ENCODE measurements at places on chromosomes 5 and 9.
A peak's percentile ranks its signal among the peaks of the same experiment; 100 is the strongest.

DNA sequence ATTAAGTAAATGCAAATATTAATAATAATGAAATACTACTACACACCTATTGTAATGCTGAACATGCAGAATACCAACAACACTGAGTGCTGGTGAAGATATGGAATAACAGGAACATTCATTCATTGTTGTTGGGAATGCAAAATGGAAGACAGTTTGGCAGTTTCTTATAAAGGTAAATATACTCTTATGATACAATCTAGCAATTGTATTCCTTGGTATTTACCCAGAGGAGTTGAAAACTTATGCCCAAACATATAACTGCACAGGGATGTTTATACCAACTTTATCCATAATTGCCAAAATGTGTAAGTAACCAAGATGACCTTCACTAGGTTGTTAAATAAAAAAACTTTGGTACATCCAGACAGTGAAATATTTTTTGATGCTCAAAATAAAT, 636.8 kb downstream of the PRR16 start:
- DNase-seq, result no peak

- no peak for DNase-seq
Observed at GRCh38 chr5:146070746-146071145, 34.6 kb downstream of the PLAC8L1 start.

DNA sequence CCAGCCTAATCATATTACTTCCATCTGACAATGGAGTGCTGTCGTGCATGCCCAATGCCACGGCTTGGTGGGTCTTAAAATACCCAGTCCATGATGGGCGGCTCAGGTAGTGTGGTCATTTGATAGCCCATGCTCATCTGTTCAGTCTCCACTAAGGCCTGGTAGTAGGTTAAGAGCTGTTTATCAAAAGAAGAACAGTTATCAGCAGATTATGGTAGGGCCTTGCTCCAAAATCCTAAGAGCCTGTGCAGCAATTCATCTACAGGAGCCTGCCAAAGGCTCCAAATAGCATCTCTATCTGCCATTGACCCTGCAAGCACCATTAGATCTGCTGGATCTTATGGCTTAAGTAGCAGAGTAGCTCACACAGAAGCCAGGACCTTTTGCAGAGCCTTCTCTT, 21.8 kb upstream of the NTRK2 start:
- no peak for DNase-seq

- DNase-seq, result no peak
Observed at GRCh38 chr9:77876590-77876989, 155.0 kb downstream of the GNAQ start.

DNA sequence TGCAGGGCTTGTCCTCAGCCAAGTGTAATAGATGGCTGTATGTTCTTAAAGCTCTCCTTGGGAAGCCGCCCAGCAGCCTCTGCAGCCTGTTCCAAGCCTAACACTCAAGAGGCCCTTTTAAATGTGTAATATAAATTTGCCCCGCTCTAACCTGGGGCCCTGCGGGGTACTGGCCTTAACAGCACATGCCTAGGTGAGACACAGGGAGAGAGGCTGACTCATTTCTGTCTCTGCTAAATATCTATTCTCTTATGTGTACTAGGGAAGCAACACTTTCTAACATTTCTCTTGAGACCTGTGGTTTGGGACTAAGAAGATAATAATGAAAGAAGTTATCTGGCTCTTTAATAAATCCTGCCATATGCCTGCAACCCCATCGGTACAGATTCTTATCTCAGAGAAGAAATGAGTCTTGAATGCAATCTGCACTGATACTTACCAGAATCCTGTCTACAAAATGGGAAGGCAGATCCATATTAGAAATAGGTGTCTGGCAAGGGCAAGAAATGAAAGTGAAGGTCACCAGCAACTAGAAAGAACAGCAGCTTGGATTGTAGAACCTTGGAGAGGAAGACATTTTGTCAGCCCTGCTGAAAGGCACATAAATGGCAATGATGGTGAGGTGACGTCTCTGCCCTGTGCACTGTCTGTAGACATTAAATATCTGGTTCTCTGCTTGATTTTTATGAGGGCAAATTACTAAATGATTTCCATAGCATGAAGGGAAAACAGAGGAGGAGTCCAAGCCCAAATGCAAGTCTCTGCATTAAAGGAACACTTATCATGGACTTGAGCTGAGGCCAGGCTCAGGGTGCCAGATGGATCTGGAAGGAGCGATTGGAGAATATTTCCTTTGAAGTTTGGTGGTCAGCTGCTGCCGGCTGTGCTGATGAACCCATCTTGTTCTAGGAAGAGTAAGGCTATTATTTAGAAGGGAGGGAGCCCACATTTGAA, 14.5 kb upstream of the TGFBI start:
- DNase-seq, result no peak

DNA sequence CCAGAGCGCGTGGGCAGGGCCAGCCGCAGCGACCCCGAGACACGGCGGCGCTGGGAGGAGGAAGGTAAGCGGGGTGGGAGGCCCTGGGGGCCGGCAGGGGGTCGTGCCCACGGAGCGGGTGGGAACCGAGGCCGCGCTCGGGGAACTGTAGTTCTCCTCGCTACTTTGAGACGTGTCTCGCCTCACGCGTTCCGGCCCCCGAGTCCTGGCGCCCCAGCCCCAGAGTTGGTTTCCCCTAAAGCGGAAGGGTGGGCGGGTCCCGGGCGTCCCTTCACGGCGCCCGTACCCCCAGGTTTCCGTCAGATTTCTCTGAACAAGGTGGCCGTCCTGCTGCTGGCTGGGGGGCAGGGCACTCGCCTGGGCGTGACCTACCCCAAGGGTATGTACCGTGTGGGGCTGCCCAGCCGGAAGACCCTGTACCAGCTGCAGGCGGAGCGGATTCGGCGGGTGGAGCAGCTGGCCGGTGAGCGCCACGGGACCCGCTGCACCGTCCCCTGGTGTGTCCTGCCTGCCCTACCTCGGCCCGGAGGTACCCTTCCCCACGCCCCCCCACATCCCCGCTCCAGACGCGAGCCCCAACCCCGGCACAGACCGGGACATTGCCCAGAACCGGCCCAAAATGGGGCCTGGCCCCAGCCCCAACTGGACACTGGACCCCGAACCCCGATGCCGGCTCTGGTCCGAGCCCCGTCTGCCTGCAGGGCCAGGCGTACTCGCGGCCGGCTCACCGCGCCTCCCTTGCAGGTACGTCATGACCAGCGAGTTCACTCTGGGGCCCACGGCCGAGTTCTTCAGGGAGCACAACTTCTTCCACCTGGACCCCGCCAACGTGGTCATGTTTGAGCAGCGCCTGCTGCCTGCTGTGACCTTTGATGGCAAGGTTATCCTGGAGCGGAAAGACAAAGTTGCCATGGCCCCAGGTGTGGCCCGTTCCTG, 709 bp downstream of the UAP1L1 start:
- no peak for DNase-seq

GRCh38 chr5:127941646-127942045, 141.9 kb upstream of the SLC12A2 start:
- no peak for DNase-seq

DNA sequence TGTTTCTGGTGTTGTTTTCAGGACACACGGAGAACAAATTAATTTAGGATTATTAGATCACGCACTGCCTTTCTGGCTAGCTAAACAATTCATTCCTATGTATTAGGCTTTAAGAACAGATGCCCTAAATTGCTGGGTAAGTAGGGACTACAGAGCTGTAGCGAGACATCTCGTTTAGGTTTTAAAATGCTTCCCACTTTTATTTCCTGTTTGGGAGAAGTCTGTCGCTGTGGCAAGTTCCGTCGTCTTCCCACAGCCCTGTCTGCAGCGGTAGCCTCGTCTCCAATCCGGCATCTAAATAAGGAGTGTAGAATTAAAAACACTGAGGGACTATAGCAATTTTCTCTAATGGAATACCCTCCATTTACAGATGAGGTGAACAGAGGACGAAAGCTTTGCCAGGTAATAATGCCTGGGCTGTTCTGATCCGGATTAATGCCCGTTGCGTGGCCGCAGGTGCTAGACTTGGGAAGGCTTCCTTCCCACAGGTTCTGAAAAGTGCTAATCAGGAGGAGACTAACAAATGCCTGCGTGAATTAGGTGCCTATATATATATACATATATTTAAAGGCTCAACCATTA, 1.3 kb upstream of the TRIM36 start:
- no peak for DNase-seq

- peak; percentile 68 for DNase-seq
Observed at GRCh38 chr5:39518516-39518915, 93.7 kb upstream of the DAB2 start.

GRCh38 chr9:112743216-112743836, 7.2 kb upstream of the SNX30 start:
- DNase-seq, result no peak

DNA sequence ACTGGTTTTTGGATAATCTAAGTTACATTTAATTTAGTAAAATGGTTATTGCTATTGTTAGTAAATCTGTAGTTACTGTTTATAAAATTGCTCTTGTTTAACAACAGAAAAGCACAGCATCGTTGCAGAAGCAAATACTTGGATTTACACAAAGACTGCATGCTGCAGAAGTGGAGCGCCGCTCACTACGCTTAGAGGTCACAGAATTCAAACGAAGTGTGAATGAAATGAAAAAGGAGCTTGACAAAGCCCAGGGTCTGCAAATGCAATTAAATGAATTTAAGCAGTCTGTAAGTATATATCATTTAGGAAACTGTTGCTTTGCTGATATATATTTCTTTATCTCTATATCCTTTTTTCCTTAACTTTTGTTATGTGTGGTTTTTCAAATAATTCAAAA, 226.0 kb downstream of the CCDC171 start:
- no peak for DNase-seq

- no peak for DNase-seq
Observed at GRCh38 chr9:12764150-12764549, 10.7 kb upstream of the LURAP1L start.

GRCh38 chr9:116247284-116247683, 93.7 kb downstream of the PAPPA start:
- DNase-seq, result no peak

GRCh38 chr9:97484134-97484533, 17.3 kb upstream of the TMOD1 start:
- no peak for DNase-seq

DNA sequence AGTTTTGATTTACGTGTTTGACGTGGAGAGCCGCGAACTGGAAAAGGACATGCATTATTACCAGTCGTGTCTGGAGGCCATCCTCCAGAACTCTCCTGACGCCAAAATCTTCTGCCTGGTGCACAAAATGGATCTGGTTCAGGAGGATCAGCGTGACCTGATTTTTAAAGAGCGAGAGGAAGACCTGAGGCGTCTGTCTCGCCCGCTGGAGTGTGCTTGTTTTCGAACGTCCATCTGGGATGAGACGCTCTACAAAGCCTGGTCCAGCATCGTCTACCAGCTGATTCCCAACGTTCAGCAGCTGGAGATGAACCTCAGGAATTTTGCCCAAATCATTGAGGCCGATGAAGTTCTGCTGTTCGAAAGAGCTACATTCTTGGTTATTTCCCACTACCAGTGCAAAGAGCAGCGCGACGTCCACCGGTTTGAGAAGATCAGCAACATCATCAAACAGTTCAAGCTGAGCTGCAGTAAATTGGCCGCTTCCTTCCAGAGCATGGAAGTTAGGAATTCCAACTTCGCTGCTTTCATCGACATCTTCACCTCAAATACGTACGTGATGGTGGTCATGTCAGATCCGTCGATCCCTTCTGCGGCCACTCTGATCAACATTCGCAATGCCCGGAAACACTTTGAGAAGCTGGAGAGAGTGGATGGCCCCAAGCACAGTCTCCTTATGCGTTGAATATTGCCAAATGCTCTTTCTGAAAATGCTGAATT, 850 bp downstream of the RRAGA start:
- no peak for DNase-seq

DNA sequence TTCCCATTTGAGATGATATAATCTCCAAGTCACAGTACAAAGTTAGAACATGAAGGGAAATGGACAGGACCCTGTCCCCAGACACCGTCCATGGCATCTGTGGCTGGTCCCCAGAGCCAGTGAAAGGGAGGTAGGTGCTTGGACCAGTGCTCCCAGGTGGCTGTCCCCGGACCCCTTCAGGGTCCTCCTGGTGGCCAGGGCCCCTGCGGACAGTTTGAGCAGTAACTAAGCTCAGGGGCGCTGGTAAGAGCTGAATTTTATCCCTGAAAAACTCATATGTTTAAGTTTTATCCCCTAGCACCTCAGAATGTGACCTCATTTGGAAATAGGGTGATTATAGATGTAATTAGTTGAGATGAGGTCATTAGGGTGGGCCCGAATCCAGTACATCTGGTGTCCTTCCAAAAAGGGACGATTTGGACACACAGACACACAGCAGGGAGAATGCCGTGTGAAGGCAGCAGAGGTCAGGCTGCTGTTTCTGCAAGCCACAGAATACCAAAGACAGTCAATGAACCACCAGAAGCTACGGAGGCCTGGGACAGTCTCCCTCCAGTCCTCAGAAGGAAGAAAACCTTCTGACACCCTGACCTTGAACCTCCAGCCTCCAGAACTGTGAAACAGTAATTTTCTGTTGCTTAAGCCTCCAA, 185.0 kb downstream of the ATPSCKMT start:
- DNase-seq, result no peak

DNA sequence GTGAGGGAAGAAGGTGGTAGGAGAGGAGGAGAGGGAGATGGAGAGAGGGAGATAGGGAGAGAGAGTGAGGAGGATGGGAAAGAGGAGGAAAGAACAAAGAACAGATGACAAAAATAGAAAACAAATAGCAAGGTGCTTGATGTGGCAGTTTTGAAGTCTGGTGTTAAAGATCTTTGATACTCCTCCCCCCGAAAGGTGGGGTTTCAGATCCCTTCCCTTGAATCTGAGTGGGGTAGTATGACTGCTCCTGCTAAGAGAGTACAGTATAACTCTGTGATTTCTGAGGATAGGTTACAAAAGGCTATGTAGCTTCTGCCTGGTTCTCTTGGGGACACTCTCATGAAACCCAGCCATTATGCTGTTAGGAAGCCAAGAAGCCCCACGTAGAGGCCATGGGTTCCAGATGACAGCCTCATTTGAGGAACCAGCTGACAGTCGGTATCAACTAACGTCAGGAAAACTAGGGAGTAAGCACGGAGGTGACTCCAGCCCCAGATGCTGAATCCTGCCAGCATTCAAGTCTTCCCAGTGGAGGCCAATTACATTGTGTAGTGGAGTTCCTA, 102.1 kb downstream of the FANCC start:
- DNase-seq, result no peak

GRCh38 chr5:88805151-88805784, 77.7 kb downstream of the MEF2C start:
- no peak for DNase-seq

DNA sequence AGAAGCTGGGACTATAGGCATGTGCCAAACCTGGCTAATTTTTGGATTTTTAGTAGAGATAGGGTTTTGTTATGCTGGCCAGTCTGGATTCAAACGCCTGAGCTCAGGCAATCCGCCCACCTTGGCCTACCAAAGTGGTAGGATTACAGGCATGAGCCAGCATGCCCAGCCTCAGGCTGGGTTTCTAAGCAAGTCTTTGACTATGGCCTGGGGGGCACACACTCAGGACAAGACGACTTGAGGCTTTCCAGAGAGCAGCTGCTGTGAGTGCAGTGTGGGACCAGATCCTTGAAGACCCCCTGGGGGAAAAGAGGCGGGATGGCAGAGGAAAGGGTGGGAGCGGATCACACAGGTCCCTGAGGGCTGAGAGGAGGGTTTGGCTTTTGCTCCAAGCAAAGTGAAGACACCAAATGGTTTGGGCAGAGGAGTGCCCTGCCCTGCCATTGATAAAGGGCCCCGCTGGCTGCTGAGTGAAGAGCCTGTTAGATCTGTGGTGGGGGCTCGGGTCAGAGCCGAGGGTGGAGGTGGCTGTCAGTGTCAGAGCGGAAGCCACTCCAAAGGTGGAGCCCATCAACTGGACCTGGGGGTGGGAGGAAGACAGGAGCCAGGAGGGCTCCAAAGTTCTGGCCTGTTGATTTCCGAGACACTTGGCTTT, 46.8 kb upstream of the FUBP3 start:
- DNase-seq, result no peak

- DNase-seq, result no peak
Observed at GRCh38 chr9:136791516-136792276, 552 bp downstream of the TMEM141 start.

GRCh38 chr5:148107608-148108007, 43.8 kb downstream of the SPINK5 start:
- DNase-seq, result no peak

Measured in brain pericyte (primary cell).